ENCODE measurements at places on chromosomes 4 and X.

- H3K4me3 ChIP-seq: no peak overlapping the region
- H3K4me1 ChIP-seq: no peaks in the 10 kb centered on the region
- H3K27me3 ChIP-seq: no peaks in the 10 kb centered on the region
- no peak overlapping the region for H3K27ac ChIP-seq
Observed at GRCh38 chr4:57122959-57123358, 12.8 kb upstream of the IGFBP7 start.

DNA sequence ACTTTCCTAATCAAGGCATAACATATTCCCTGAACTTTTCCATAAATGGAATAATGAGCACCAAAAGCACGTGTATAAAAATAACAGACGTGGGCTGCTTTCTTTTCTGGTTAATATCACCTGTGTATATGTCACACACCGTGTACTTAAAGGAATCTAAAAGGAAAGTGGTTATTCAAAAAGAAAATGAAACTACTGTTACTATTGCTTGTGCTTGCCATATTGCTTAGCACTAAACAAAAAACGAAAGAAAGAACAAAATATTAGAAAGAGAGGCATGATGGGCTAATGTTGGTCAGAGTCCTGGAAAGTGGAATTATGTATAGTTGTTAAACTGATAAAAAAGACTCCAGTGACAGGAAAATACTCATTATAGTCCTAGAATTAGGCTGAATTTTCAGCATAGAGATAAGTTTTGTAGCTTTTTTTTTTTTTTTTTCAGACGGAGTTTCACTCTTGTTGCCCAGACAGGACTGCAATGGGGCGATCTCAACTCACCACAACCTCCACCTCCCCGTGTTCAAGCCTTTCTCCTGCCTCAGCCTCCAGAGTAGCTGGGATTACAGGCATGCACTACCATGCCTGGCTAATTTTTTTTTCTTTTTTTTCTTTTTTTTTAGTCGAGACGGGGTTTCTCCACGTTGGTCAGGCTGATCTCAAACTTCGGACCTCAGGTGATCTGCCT lies 123.2 kb downstream of the PABPC4L start:
- no peaks in the 10 kb centered on the region for H3K36me3 ChIP-seq
- H3K27me3 ChIP-seq: no peaks in the 10 kb centered on the region
- no peak overlapping the region for H3K27ac ChIP-seq
- DNase-seq: no peak
- no peaks in the 10 kb centered on the region for H3K4me1 ChIP-seq
- no peak overlapping the region for H3K4me3 ChIP-seq

DNA sequence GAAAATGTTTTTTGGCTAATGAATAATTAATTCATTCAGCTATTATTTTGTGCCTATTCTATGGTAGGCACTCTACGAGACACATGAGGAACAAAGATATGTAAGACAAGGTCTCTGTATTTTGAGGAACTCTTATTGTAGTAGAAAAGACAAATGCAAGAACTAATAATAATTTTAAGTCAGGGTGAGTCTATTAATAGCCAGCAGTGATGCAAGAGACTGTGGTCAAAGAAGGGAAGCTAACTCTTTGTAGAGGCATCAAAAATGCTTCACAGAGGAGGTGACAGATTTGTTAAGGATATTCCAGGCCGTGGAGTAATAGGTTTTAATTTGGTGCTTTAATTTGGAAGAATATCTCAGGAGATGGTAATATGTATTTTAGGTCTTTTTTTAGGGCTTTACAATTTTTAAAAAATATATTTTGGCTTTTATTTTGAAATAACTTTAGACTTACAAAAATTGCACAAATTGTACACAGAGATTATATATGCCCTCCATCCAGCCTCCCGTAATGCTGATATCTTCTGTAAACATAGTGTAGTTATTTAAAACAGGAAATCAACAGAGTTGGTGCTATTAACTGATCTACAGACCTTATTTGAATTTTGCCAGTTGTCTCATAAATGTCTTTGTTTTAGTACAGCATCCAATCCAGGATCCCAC lies 48.1 kb downstream of the DCLK2 start:
- DNase-seq: no peak
- H3K4me3 ChIP-seq: no peak overlapping the region
- no peaks in the 10 kb centered on the region for H3K4me1 ChIP-seq

- H3K4me1 ChIP-seq: peaks cover 2% of the 10 kb centered on the region
- no peaks in the 10 kb centered on the region for H3K27me3 ChIP-seq
- no peak overlapping the region for H3K4me3 ChIP-seq
- H3K36me3 ChIP-seq: no peaks in the 10 kb centered on the region
- DNase-seq: no peak
Observed at GRCh38 chr4:146252969-146253611, 38.8 kb downstream of the REELD1 start.

DNA sequence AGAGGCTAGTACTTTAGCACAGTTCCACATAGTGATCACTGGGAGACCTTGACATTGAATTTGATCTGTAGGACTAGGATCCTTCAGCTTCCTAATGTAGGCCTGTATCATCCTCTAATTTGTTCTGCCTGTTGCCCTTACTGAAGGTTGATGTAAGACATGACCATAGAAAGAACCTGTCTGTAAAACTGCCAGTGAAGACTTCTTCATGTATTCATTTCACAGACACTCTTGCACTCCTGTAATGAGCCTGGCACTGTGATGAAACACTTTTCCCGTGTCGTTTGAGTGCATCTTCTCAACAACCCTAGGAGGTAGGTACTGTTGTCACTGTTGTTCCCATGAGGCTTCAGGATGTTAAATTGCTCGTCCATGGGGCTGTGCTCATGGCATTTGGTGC lies 14.7 kb downstream of the RAB9A start:
- H3K4me1 ChIP-seq: no peaks in the 10 kb centered on the region
- H3K4me3 ChIP-seq: no peak overlapping the region
- H3K36me3 ChIP-seq: no peaks in the 10 kb centered on the region

DNA sequence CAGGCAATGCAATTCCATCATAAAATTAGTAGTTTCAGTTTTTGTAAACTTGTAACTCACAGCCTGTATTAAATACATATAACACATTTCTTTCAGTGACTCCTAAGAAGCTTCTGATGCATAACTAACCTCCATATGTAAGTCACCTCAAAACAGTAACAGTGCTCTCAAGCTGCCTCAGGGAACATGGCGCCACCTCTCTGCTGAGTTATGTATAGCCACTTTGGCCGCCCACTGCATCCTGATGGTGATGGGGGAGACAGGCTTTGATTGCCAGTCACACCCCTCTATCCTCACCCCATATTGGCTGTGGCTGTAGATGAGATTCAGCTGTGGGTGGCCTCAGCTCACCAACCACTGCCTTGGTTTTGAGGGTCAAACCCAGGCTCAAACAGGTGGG lies 54.3 kb downstream of the LRBA start:
- H3K36me3 ChIP-seq: no peaks in the 10 kb centered on the region
- no peak overlapping the region for H3K27ac ChIP-seq
- H3K4me1 ChIP-seq: no peaks in the 10 kb centered on the region

DNA sequence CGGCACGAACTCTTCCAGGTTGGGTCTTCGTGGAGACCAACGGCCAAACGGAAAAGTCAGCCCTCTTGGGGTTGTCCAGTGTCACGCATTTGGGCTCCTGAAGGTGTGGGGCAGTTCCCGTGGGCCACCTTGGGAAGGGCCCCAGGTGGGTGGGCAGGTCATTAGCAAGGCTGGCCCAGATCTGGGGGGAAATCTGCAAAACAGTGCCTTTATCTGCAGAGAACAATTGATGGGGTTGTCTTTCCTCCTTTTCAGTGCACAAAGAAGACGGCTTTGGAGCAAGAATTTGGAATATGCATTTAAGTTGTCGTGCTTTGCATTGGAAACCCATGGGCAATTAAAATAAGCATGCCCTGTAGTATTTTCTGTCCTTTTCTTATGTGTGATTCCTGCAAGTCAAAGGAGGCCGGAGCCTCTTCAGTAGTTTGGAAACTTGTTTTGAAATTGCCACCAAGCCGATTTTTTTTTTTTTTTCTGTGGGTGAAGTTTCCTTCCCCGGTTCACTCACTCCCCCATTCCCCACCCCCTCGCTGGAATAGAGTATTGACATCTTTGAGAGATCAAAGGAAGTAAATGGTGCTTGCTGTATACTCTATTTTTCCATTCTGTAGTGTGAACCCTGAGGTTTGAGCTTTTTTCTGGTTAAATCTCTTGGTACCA lies 9.8 kb downstream of the ZIC3 start:
- no peak overlapping the region for H3K4me3 ChIP-seq
- no peaks in the 10 kb centered on the region for H3K27me3 ChIP-seq
- H3K36me3 ChIP-seq: no peaks in the 10 kb centered on the region
- H3K4me1 ChIP-seq: no peaks in the 10 kb centered on the region
- peak overlapping the region; percentile 93 for H3K27ac ChIP-seq
- DNase-seq: peak; percentile 31

GRCh38 chr4:2281575-2282343 lies 19.9 kb upstream of the MXD4 start:
- no peaks in the 10 kb centered on the region for H3K27me3 ChIP-seq
- no peaks in the 10 kb centered on the region for H3K36me3 ChIP-seq
- no peaks in the 10 kb centered on the region for H3K4me1 ChIP-seq
- no peak for DNase-seq

- H3K4me3 ChIP-seq: no peak overlapping the region
- H3K27me3 ChIP-seq: no peaks in the 10 kb centered on the region
- no peaks in the 10 kb centered on the region for H3K36me3 ChIP-seq
- peak; percentile 58 for DNase-seq
- peaks cover 5% of the 10 kb centered on the region for H3K4me1 ChIP-seq
- H3K27ac ChIP-seq: no peak overlapping the region
Observed at GRCh38 chr4:16731776-16732380, 166.6 kb downstream of the LDB2 start.

DNA sequence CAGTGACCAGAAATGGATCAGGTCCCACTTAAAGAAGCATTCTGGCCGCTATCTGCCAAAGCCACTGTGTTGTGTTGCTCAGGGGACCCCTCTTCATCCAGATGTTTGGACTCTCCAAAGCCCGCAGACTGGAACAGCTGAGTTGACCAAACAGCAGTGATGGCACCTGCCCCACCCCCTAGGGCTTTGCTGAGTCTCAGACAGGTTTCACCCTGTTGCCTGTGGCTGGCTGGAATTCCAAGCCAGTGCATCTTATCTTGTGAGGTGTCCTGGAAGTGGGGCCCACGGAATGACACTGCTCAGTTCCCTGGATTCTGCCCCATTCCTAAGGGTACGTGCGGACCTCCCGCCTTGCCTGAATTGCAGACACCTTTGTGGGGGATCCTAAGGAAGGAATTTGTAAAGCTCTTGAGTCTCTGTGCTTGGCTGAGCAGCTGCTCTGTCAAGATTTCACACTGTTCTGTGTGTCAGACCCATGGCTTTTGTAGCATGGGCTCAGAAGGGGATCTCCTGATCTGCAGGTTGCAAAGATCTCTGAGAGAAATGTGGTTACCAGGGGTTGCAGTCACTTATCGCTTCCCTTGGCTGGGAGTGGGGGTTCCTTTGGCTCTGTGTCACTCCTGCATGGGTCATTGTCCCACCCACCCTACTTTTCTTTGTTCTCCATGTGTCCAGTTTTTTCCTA lies 1707.9 kb upstream of the PCDH10 start:
- H3K4me1 ChIP-seq: no peaks in the 10 kb centered on the region
- no peak for DNase-seq
- H3K27me3 ChIP-seq: no peaks in the 10 kb centered on the region

DNA sequence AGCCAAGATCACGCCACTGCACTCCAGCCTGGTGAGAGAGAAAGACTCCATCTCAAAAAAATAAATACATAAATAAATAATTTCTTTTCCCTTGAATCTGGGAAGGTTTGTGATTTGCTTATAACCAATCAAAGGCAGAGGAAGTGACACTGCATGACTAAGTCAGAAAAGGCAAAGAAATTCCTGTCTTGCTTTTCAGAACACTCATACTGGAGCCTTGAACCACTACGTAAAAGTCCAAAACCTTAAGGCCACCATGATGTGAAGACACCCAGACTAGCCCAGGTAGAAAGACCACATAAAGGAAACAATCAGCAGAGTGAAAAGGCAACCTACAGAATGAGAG lies 36.6 kb downstream of the TMEM156 start:
- DNase-seq: no peak
- H3K4me3 ChIP-seq: no peak overlapping the region

DNA sequence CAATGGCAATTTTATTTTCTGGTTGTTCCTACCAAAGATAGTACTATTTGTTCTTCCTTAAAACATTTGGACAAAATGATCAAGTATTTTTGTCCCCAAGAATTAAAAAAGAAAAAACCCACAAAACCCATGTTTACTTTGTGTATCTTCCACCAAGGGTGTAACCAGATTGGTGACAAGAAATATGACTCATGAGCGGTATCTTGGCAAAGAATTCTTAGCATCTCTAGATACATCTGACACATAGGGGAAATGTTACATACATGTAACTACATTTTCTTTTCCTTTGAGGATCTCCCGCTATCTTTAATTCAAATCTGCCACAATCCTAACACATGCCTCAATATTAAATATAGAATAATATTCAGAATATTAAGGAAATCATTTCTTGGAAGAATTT lies 78.7 kb downstream of the WDFY3 start:
- no peaks in the 10 kb centered on the region for H3K27me3 ChIP-seq
- no peak overlapping the region for H3K4me3 ChIP-seq
- H3K36me3 ChIP-seq: no peaks in the 10 kb centered on the region
- H3K27ac ChIP-seq: no peak overlapping the region
- H3K4me1 ChIP-seq: no peaks in the 10 kb centered on the region

GRCh38 chr4:168924667-168925066 lies 85.4 kb downstream of the CBR4 start:
- no peak for DNase-seq
- H3K27ac ChIP-seq: no peak overlapping the region
- no peak overlapping the region for H3K4me3 ChIP-seq
- H3K4me1 ChIP-seq: no peaks in the 10 kb centered on the region
- H3K36me3 ChIP-seq: no peaks in the 10 kb centered on the region

GRCh38 chr4:139521754-139522401 lies 34.1 kb downstream of the SETD7 start:
- H3K4me3 ChIP-seq: no peak overlapping the region
- no peak overlapping the region for H3K27ac ChIP-seq
- peaks cover 2% of the 10 kb centered on the region for H3K36me3 ChIP-seq
- DNase-seq: no peak
- no peaks in the 10 kb centered on the region for H3K27me3 ChIP-seq
- H3K4me1 ChIP-seq: no peaks in the 10 kb centered on the region

- no peak overlapping the region for H3K4me3 ChIP-seq
- DNase-seq: no peak
- H3K27me3 ChIP-seq: no peaks in the 10 kb centered on the region
- H3K27ac ChIP-seq: no peak overlapping the region
- H3K36me3 ChIP-seq: no peaks in the 10 kb centered on the region
Observed at GRCh38 chrX:97039363-97040029, 155.8 kb downstream of the RPA4 start.

- no peaks in the 10 kb centered on the region for H3K36me3 ChIP-seq
- no peak overlapping the region for H3K4me3 ChIP-seq
- H3K4me1 ChIP-seq: no peaks in the 10 kb centered on the region
- no peak overlapping the region for H3K27ac ChIP-seq
- DNase-seq: peak; percentile 37
- no peaks in the 10 kb centered on the region for H3K27me3 ChIP-seq
Observed at GRCh38 chrX:39726771-39727170, 371.0 kb downstream of the BCOR start.

DNA sequence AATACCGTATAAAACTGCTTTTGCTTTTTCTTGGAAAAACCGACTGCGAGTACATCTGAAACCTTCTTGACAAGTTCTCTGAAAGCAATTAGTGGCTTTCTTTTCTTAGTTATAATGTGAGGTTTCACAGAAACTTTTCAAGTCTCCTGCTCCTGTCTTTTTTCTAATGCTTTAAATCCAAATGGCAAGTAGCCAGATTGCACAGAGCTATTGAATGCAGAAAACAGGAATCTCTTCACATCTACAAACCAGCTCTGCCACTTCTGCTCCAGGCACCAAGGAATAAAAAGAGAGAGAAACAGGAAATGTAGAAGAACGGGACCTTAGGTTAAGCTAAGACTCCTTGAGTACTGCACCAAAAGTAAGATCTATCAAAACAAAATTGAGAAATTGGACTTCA lies 267.3 kb upstream of the TET2 start:
- no peak for DNase-seq
- no peak overlapping the region for H3K27ac ChIP-seq
- H3K4me1 ChIP-seq: no peaks in the 10 kb centered on the region
- no peaks in the 10 kb centered on the region for H3K36me3 ChIP-seq
- no peaks in the 10 kb centered on the region for H3K27me3 ChIP-seq

All from mesendoderm (in vitro differentiated cells).